Activated CD4-positive, alpha-beta T cell treated with anti-CD3 and anti-CD28 coated beads for 48 hours (primary cell): ENCODE measurements at places on chromosomes 2 and 18.

DNA sequence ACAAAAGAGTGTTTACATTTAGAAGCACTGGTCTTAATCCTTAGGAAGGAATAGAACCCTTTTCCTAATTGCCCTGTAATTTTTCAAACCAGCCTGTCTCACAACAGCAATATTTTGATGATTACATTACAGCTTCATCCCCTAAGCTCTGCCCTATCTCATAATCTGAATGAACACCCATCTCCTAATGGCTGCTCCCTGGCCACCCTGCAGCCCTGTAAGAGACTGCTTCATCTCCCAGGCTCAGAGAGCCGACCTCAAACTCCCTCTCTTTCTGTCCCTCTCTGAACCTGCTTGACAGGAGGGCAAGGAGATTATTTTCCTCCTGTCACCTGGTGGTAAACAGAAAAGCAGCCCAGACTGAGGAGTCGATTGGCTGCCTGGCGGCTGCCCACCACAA lies 107.8 kb downstream of the MAIP1 start:
- DNase-seq, result no peak

DNA sequence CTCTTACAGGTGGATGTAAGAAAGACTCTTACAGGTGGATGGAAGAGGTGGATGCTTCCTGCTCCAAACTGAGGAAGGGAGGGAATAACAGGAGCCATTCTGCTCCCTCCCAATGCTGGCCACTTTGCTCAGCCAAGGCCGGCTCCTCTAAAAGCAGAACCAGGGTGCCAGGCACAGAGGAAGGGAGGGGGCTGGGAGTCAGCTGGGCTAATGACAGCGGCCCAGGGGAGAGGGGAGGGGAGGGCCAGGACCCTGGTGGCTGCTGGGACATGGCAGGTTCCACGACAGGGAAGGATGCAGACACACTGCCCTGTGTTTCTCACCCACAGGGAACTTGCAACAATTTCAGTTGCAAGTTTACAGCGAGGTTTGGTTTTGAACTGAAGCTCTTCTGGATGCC lies 173.4 kb downstream of the ANAPC1 start:
- no peak for DNase-seq

GRCh38 chr18:62339106-62339988 lies 14.2 kb downstream of the TNFRSF11A start:
- DNase-seq, result peak; percentile 50

GRCh38 chr18:25648716-25649260 lies 296.8 kb upstream of the ZNF521 start:
- no peak for DNase-seq

GRCh38 chr2:127405255-127405610 lies 13.0 kb upstream of the PROC start:
- no peak for DNase-seq

DNA sequence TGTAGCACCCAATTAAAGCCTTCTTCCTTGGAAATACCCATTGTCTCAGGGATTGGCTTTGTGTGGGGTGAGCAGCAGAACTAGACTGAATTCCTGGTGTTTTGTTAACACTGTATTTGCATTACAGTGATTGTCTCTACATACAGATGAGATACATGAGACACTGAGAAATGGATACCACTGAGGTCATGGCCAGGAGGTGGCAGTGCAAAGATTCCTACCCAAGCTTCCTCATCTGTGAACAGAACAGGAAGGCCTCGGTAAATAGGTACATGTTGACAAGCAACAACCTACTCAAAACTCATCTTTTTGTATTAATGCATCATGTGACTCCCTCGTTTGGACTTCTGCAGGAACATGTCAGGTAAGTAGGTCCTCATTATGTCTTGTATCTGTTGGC lies 445.8 kb upstream of the RGPD4 start:
- no peak for DNase-seq

GRCh38 chr2:170505631-170506275 lies 209.4 kb upstream of the SP5 start:
- DNase-seq, result no peak

DNA sequence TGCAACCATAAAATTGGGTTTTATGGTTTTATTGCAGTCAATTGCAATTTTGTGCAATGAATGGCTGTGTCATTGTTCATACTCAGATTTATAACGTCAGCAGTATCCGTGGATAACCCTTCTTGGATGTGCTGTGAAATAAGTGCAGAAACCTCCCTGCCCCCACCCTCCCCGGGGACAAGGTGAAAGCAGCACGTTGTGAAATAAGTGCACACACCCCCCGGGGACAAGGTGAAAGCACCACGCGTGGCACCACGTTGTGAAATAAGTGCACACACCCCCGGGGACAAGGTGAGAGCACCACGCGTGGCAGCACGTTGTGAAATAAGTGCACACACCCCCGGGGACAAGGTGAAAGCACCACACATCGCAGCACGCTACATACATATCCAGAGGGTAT lies 93.6 kb upstream of the NFATC1 start:
- no peak for DNase-seq

GRCh38 chr2:64204703-64205102 lies 60.5 kb upstream of the PELI1 start:
- peak; percentile 28 for DNase-seq

- DNase-seq, result no peak
These were observed 144.6 kb upstream of the RMP24 start for GRCh38 chr18:35827903-35828275.

GRCh38 chr2:148928395-148928794 lies 53.4 kb downstream of the KIF5C start:
- no peak for DNase-seq

GRCh38 chr2:231716666-231717280 lies 8.4 kb downstream of the PTMA start:
- DNase-seq, result no peak

GRCh38 chr2:107627164-107627563 lies 199.5 kb upstream of the RGPD4 start:
- no peak for DNase-seq

DNA sequence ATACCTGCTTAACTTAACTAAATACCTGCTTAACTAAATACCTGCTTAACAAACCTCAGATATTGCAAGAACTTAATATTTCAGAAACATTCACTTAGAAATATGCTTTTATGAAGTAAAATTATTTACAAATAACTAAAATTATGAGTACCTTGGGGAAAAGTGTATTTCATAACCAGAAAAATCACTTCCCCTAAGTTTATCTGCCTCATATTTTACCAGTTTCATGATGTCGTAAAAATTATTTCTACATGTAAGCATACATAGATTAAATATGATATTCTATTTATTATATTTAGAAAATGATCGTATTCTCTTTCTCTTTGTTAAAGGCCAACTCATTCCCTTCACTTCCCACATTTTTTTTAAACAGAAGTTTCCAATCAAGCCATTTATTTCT lies 41.5 kb upstream of the DSC1 start:
- no peak for DNase-seq

DNA sequence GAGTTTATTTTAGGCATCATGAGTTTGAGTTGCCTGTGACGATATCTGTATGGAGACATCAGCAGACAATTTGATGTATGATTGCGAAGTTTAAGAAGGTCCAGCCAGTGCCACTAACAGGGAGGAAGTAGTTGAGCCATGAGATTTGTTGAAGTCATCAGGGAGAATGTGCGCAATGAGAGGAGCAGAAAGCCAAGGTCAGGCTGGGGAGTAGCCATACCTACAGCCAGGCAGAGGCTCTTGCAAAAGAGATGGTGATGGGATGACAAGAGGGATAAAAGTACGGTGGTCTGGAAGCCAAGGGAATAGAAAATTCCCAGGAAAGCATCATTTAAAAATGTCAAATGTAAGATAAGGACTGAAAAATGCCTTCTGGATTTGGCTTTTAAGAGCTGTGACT lies 51.2 kb downstream of the LIMS1 start:
- DNase-seq, result no peak

DNA sequence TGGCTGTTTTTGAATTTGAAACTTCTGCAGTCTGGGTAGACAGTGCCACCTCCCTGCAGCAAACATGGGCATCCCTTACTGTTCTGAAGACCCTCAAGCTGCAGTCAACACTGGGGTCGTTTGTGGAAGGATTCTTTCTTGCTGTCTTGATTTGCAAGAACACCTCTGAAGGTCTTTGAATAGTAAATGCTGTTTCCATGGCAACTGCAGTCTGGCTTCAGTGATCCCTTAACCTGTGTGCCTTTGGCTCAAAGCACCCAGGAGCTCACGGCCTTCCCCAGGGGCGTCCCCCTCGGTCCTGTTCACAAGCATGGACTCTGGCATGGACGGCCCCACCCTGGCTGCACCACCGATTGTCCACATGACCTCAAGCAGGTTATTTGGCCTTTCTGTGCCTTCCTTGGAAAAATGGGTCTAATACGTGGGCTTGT lies 38.3 kb downstream of the LRRFIP1 start:
- no peak for DNase-seq

DNA sequence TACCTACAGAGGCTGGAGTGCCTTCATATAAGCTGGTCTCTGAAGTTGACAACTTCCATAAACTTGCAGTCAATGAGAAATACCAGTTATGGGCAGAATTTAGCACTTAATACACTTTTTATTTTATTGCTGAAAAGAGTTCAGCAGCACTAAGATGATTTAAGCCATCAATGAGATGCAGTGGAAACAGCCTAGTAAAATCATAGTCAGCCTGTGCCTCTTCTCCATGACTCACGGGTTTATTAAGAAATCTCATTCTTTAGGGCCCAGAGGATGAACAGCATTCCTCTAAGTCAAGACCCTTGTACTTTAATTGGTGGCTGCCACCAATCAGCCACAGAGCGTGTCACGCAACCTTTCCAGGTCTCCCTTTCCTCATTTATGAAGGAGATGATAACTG lies 1357.9 kb upstream of the CELF4 start:
- no peak for DNase-seq

DNA sequence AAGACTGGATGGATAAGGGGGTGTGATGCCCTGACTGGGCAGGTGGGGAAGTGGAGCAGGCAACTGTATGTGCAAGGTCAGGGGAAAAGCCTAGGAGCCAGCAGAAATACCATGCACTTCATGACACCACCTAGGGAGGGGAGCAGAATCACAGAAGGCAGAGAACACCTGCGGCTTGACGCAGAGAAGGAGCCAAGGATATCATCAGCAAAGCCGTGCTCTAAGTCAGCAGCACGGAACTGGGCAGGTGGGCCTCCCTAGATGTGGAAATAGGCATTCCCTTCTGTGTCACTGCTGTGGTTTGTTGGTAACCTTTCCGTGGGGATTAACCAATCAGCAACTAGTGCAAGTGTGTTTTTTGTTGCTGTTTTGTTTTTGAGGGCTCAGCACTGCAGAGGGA lies 41.3 kb downstream of the HDLBP start:
- no peak for DNase-seq

DNA sequence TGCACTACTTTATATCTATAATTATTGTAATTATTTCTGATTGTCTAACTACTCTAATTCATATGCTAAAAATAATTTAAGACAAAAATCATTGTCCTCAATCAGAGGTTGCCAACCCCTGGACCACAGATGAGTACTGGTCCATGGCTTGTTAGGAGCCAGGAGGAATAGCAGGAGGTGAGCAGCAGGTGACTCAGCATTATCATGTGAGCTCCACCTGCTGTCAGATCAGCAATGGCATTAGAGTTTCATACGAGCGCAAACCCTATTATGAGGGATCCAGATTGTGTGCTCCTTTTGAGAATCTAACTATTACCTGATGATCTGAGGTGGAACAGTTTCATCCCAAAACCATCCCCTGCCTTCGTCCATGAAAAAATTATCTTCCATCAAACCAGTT lies 1434.4 kb downstream of the LRP1B start:
- DNase-seq, result no peak

- DNase-seq, result no peak
These were observed 20.3 kb downstream of the PTPN2 start for GRCh38 chr18:12863687-12864216.

GRCh38 chr2:75243219-75243618 lies 43.9 kb upstream of the TACR1 start:
- no peak for DNase-seq

- no peak for DNase-seq
These were observed 786.6 kb upstream of the RAB6C start for GRCh38 chr2:129192841-129193253.

DNA sequence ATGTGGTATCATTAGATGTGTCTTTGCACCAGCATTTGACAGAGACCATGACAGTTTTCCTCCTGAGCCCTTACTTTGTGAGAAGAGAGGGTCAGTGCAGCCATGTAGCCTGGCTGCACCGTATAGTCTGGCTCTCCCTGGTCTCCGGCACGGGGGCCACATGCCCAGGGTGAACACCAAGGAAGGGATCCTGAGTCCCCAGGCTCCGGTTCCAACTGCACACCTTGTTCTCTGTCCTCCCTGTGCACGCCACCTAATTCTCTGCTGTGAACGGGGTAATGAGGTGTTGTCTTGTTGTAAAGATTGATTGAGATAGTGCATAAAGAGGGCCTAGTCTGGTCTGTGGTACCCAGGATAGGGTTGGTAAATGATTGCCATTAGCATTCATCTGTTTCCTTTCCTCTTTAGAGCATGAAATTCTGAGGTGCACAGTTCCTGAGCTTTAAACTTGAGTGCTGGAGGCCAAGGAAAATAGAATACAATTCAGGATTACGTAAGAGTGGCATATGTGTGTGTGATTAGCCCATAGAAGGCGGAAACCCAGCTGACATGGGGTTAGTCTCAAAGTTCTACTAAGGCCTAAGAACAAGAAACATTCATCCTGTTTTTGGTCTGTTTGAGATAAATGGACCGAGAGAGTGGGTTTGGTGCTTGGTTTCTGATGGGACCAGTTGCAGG lies 55.5 kb downstream of the NCK2 start:
- DNase-seq, result no peak

DNA sequence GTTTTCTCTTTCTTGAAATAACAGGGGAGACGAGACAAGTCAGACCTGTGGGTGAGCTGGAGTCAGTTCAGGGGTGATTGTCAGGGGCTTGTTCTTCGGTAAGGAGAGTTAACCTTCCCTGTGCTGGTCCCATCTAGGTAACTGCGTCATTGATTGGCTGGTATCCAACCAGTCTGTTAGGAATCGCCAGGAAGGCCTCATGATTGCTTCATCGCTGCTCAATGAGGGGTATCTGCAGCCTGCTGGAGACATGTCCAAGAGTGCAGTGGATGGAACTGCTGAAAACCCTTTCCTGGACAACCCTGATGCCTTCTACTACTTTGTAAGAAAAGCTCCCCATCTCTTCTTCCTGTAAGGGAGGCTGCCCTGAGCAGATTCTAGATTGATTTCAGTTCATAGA lies 21.3 kb downstream of the PLEK start:
- no peak for DNase-seq

GRCh38 chr2:78201064-78201575 lies 678.9 kb upstream of the LRRTM4 start:
- no peak for DNase-seq

DNA sequence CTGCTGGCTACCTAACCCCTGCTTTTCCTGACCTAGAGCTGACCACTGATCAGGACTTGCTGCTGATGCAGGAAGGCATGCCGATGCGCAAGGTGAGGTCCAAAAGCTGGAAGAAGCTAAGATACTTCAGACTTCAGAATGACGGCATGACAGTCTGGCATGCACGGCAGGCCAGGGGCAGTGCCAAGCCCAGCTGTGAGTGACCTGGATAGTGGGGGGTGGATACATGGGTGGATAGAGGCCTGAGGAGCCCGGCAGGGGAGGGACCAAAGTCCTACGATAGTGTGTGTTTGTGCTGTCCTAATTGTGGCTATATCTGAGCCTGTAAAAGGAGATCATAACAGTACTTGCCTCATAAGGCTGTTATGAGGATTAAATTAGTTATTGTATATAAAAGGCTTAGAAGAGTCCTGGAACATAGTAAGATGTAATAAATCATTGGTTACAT lies 8.2 kb downstream of the PLCD4 start:
- DNase-seq, result no peak

- DNase-seq, result peak; percentile 65
These were observed 44.3 kb upstream of the CAB39 start for GRCh38 chr2:230668184-230668938.

- peak; percentile 94 for DNase-seq
These were observed 219.1 kb downstream of the RTP5 start for GRCh38 chr2:242088471-242089212.

- DNase-seq, result no peak
These were observed 688.9 kb upstream of the FAM98A start for GRCh38 chr2:34288016-34288415.
